NCI-H345 (cell line): ENCODE measurements at places on chromosomes 12 and 14.

DNA sequence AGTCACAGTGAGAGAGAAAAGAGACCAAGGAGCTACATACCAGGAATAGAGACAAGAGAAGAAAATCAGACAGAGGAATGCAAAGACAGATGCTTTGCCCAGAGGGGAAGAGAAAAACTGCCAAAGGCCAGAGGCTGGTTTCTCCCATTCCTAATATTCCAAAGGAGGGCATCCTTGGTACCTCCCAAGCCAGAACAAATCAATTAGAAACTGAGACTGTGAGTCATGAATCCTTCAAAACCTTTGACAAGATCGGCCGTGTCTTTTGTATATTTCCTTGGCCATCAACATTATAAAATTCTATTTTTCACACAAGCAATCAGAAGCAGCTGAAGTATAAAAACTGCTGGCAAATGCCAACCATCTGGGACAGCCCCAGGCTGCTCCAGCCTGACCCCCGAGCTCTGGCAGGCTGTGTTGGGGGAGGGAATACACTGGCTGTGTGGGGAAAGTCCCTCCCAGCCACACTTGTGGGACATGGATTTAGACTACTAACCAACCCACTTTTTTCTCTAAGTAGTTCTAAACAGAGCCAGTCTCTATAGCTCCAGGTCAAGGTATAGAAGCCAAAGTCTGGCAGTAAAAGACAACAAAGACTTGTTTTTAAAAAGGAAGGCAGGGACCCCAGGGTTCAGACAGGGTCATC is 13.7 kb downstream of the POMT2 start:
- DNase-seq, result no peak

GRCh38 chr12:76746516-76746915 is 17.4 kb upstream of the ZDHHC17 start:
- DNase-seq, result no peak

- no peak for DNase-seq
Measured at GRCh38 chr14:75837151-75837787, 144.5 kb downstream of the TGFB3 start.

DNA sequence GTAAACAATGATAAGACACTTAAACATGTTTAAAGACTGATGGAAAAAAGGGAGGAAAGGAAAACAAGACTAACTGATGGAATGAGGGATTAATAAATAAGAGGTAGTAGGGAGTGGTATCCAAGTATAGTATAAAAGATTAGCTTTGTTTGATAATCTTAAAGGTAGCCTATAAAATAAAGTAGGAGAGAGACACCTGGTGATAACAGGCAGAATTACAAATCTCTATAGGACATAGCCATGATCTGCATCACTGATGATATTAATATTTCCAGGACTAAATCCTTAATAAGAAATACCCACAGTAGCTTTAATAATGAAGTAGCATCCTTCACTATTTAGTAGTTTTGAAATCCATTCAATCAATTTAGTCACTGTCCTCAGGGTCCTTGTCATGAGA is 30.4 kb downstream of the DLGAP5 start:
- DNase-seq, result no peak

GRCh38 chr12:54759751-54760150 is 94.6 kb upstream of the MUCL1 start:
- peak; percentile 53 for DNase-seq

DNA sequence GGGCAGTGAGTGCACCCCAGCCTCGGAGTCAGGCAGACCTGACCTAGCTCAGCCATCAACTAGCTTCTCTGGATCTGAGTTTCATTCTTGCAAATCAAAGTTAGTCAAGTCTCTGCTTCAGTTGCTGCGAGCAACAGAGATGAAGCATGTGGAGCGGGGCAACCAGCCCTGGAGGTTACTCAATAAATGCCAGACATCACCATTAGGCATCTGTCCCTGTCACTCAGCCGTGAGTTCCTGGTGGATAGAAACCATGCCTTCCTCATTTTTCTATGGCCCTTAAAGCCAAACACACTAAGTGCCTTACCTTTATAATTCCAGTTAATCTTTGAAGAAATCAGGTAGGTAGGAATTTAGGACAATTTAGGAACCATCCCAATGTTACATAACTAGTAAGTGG is 19.3 kb downstream of the RFX4 start:
- DNase-seq, result no peak

DNA sequence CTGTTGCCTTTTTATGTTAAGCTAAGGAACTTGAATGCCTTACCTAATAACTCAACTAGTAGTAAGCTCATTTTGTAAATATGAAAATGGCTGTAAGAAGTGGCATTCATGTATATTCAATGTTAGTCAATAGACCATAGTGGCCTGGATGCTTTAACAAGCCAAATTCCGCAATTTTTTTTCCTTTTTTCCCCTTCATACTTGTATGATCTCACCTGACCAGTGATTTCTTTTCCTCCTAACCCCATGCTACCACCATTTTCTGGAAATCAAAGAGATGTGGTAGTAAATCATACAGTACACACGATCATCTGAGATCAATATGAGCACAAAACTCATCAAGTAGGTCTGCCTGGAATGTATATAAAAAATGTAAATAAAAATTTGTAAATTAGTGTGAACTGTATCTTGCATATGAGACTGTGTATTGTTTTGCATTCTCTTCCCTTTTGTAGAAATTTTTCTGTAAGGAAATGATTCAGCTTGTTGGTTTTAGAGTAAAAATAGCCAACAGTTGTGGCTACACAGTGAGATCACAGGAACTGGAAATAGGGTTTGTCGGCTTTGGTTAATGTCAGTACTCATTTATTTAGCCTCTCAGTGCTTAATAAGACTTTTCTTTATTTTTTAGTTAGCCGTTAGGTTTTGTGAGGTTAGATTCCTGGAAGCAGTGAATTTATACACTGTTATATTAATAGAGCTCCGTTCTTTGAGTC is 62.5 kb downstream of the ETNK1 start:
- no peak for DNase-seq
